Stomach (tissue), 19 donors: ENCODE measurements at places on chromosomes 6 and 20.

DNA sequence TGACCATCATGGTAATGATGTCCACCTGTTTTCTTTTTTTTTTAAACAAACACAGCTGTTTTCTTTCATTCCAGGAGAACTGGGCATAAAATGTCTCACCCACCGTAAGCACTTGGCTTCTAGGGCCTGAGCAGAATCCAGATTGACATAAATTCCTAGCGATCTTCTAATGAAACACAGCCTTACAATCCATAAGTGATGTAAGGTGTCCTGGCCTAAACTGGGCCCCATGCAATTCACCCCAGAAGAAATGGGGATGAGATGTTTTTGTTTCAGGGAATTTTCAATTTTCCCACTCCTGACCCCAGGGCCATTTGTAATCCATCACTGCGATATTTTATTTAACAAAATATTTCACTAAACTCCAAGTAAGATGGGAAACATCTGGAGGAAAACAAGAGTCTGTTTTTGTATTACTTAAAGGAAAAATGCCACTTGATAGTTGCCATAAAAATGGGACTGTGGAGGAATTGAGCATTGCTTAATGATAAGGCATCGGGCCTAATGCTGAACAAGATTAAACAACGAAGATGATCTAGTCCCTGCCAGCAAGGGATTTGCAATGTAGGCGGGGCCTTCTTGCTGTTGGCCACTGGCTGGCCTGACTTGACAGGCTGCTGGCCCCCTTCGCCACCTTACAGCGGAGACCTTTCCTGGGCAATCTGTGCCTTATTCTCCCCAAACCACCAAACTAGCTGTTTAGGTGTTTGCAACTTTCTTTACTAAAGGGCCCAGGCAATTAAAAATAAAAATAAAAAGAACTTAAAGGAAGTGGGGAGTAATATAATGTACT lies 183.7 kb downstream of the CD109 start:
- no peak for DNase-seq

GRCh38 chr6:3619800-3620199 lies 131.7 kb downstream of the PXDC1 start:
- no peak for DNase-seq

DNA sequence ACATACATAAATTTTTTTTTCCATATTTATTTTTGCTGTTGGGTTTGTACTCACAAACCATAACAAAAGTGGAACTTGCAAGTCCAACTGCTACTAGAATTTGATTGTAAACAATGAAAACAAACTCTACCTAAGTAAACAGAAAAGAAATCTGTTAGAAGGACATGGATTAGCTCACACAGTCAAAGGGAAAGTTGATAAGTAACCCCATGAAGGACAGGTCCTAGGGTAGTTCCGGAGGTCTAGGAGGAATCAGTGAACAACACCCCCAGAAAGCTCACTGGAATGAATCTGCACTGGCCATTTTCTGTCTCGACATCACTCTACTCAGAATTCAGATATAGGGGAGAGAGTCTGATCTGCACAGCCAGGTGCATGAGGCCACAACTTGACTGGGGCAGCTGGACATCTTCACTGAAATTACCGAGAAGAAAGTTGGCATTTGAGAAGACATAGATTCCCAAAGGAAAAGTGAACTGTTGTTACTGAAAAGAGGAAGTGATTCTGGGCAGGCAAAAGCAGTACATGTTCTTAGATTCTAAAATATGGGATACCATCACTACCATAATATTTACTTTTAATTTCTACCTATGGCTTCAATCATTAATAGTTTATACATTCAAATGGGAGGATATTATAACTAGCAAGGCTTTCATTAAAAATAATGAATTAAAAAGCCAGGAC lies 76.4 kb downstream of the HMGN3 start:
- DNase-seq, result no peak

DNA sequence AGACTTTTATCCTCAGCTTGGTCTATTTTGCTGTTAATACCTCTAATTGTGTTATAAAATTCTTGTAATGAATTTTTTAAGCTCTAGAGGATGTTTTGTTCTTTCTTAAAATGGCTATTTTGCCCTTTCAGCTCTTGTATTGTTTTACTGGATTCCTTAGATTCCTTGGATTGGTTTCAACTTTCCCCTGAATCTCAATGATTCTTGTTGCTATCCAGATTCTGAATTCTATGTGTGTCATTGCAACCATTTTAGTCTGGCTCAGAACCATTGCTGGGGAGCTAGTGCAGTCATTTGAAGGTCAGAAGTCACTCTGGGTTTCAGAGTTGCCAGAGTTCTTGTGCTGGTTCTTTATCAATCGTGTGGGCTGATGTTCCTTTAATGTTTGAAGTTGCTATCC lies 37.1 kb downstream of the OTOR start:
- no peak for DNase-seq

DNA sequence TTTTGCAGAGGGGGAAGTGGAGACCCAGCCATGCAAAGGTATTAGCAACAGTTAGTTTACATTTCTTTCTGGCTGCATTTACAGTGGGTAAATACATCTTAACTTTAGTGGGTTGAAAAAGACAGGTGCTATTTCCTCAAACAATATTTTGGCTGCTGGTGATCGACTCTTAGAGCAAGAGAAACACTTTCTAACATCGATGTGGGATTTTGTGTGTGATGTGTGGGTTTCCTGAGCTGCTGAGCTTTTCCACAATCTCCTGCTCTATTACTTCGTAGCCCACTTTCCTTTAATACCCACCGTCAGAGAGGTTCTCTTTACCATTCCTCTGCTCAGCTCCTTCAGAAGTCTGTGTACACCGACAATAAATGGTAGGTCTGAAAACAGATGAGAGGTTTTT lies 339.0 kb downstream of the NRN1 start:
- DNase-seq, result no peak

DNA sequence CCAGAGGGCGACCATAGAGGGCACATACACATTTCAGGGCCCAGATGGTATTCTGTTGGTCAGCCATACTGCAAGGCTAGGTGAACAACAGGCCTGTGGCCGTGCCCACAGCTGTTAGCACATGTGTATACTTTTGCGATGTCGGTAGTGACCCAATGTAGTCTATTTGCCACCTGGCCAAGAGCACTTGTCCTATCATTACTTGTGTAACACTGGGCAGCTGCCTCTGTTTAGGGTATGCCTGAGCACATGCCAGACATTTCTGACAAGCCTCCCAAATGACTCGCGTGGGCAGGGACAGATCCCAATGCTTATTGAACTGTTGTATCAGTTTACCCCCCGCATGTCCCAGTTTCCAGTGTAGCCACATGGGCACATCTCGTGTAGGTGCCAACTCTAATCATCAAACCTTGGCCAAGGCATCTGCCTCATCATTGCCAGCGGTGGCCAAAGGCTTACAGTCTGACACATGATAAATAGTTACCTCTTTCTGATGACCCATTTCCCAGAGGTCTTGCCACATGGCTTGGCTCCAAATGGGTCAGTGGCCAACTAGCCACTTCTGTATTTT lies 74.4 kb upstream of the FBXL4 start:
- DNase-seq, result no peak

DNA sequence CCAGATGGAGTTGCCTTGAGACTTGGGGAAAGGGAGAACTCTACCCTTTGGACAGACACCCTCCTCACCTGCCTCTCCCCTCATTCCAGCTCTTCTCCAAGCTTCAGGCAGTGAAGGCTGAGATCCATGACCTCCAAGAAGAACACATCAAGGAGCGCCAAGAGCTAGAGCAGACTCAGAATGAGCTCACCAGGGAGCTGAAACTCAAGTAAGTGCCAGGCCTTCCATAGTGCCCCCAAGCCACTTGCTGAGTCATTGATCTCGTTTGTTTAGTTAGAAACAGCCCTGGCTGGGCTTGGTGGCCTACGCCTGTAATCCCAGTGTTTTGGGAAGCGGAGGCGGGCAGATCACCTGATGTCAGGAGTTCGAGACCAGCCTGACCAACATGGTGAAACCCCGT lies 39.2 kb downstream of the KIF3B start:
- DNase-seq, result no peak
